Body of pancreas (tissue), 4 donors: ENCODE measurements at places on chromosomes 12 and 14. TPM values are rescaled to one million over a fixed set of nuclear protein-coding genes. Genes with fewer than 3 reads are reported as not detected.

DNA sequence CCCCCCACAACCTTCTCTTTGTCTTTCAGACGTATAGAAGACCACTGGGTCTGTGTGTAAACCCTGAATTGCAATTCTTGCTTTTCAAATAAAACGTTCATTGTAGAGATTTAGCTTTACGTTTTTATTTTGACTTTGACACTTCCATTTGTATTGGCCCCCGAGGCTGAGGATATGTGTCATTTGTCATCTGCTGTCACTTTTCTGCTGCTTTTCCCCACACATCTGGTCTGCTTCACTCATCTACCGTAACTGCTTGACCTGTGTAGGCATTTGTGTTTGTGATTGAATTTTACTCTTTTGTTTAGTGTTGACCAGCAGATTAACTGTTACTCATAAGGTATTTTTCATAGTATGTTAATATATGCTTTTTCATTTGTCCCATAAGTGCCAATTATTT is 157.2 kb upstream of the SYT10 start:
- no peak overlapping the region for H3K4me3 ChIP-seq
- no peak for DNase-seq
- no peak overlapping the region for H3K27ac ChIP-seq
- H3K4me1 ChIP-seq = no peaks in the 10 kb centered on the region
- H3K27me3 ChIP-seq = no peaks in the 10 kb centered on the region

GRCh38 chr12:16166563-16167470 is 110.7 kb downstream of the SLC15A5 start:
- H3K4me1 ChIP-seq = no peaks in the 10 kb centered on the region
- DNase-seq = no peak
- no peak overlapping the region for H3K27ac ChIP-seq
- H3K36me3 ChIP-seq = no peaks in the 10 kb centered on the region
- no peak overlapping the region for H3K4me3 ChIP-seq
- no peaks in the 10 kb centered on the region for H3K27me3 ChIP-seq

- no peaks in the 10 kb centered on the region for H3K27me3 ChIP-seq
- H3K4me3 ChIP-seq = no peak overlapping the region
- H3K36me3 ChIP-seq = no peaks in the 10 kb centered on the region
- no peak for DNase-seq
Measured at GRCh38 chr14:69501423-69501838, 16.9 kb downstream of the PLEKHD1 start.

GRCh38 chr12:795305-795704 is 42.9 kb downstream of the WNK1 start:
- H3K27ac ChIP-seq = no peak overlapping the region
- H3K27me3 ChIP-seq = no peaks in the 10 kb centered on the region
- no peaks in the 10 kb centered on the region for H3K36me3 ChIP-seq
- no peak for DNase-seq
- peaks cover 7% of the 10 kb centered on the region for H3K4me1 ChIP-seq

- H3K36me3 ChIP-seq = no peaks in the 10 kb centered on the region
- no peak overlapping the region for H3K4me3 ChIP-seq
- H3K27me3 ChIP-seq = no peaks in the 10 kb centered on the region
- no peaks in the 10 kb centered on the region for H3K4me1 ChIP-seq
- DNase-seq = no peak
Measured at GRCh38 chr12:11941606-11942337, 129.0 kb upstream of the BCL2L14 start.

DNA sequence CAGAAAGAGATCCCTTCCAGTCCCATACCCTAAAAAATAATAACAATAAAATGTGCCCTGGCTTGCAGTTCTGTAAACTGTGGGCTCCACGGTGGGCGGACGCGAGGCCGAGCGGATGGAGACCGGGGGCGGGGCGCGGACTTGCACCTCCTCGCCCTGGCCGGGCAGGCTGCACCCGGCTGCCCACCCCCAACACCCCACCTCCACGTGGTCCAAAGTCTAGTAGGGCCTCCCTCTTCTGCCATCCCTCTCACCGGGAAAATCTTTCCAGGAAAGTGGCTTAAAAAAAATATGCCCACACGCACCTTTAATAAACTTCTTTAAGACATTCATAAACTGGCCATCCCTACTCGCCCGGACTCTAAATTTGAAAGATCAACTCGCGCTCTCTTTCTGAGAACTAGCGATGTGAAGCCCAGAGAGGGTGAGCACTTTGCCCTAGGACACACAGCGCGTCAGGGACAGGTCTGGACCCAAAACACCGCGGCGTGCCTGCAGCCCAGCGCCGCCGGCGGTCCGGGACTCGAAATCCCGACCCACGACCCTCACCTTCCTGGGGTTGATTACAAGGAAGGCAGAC is 1.9 kb upstream of the BCL11B start:
- H3K4me3 ChIP-seq = no peak overlapping the region
- no peaks in the 10 kb centered on the region for H3K36me3 ChIP-seq
- H3K4me1 ChIP-seq = peaks cover 47% of the 10 kb centered on the region
- H3K27me3 ChIP-seq = no peaks in the 10 kb centered on the region
- DNase-seq = no peak
- no peak overlapping the region for H3K27ac ChIP-seq

- peak; percentile 92 for DNase-seq
- no peaks in the 10 kb centered on the region for H3K27me3 ChIP-seq
- peak within 1 kb of the TSS; percentile 42 for H3K4me3 ChIP-seq
- H3K4me1 ChIP-seq = peaks cover 28% of the 10 kb centered on the region
Measured at GRCh38 chr14:67532998-67533753, at the start of gene PLEKHH1. TSS of gene PLEKHH1 (plus strand) at chr14:67533290. CDS start at chr14:67541868, 8,578 bp downstream.

DNA sequence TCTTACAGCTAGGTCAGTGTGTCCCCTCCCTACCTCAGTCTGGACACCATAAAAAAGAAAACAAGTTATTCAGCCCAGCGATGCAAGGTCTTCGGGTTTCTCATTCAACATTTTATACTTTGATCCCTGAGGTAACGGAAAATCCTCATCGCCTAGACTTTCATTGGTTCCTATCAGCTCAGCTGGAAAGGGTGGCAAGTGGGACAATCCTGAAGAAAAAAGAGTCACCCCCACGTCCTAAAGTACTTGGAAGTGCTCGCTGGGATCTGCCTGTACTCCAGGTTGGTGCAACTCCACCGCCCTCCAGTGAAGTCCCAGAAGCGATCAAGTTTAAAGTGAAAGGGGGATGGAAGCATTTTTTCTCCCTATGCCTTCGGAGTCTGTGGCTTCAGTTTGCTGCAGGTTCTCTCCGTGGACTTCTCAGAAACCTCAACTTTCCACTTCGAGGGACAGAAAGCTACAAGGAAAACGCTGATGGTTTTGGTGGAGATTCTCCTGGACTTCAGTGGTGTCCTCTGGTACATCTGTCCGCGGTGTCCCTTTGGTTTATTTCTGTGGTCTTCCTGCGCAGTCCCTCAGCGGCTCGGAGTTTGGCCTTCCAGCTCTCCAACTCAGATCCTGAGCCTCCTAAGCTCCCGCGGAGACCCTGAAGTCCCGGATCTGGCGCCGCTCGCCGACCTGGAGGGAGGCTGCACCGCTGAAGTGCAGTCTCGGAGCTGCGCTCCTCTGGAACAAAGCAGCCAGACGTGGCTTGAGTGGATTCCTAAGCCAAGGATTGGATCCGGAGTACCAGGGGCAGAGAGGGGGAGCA is 1.8 kb upstream of the LRFN5 start:
- H3K4me3 ChIP-seq = peak overlapping the region; percentile 15
- H3K27me3 ChIP-seq = no peaks in the 10 kb centered on the region
- no peak overlapping the region for H3K27ac ChIP-seq
- no peak for DNase-seq
- peaks cover 42% of the 10 kb centered on the region for H3K4me1 ChIP-seq
- H3K36me3 ChIP-seq = no peaks in the 10 kb centered on the region

- H3K36me3 ChIP-seq = no peaks in the 10 kb centered on the region
- H3K27me3 ChIP-seq = no peaks in the 10 kb centered on the region
- no peak overlapping the region for H3K4me3 ChIP-seq
- no peaks in the 10 kb centered on the region for H3K4me1 ChIP-seq
- H3K27ac ChIP-seq = no peak overlapping the region
- DNase-seq = no peak
Measured at GRCh38 chr12:30898846-30899245, 27.7 kb upstream of the TSPAN11 start.

DNA sequence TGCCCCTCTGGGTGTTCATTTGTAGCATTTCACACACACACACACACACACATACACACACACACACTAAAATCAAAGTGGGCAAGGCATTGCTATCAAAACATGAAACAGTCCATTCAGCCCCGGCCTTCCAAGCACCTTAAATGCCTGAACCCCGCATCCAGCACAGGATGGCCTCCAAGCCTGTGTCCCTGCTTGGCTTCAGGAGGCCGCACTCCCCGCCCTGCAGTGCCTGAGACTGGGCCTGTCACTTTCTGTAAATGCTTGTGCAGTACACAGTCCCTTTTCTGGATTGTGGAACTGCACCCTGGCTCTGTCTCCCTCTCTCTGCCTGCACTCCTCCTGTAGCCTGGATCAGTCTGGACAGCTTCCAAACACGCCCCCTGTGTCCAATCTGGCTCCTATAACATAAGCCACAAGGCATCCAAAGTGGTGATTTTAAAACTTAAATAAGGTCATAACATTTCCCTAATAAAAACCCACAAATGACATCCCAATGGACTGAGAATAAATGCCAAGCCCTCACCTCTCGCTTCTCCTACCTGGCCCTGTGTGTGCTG is 972.2 kb upstream of the TMEM132C start:
- no peak overlapping the region for H3K27ac ChIP-seq
- H3K4me3 ChIP-seq = no peak overlapping the region

DNA sequence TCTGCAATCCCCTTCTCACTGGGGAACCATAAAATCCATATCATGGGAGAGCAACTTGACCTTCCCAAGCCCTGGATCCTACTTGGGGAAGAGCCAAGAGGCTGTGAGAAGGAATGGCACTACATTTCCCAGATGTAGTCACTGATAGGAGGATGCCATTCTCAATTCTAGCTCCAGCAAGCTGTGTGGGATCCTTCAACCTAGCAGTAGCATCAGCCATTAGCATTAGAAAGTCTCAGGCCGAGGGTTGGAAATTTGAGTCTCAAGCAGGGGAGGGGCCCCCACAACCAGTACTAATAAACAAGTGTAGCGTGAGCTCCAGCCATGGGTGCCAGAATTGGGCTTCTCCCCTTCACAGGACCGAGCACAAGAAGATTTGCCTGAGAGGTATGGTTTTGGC is 84.3 kb upstream of the NELL2 start:
- H3K36me3 ChIP-seq = no peaks in the 10 kb centered on the region
- no peak overlapping the region for H3K4me3 ChIP-seq
- no peaks in the 10 kb centered on the region for H3K27me3 ChIP-seq
- DNase-seq = no peak
- no peak overlapping the region for H3K27ac ChIP-seq

DNA sequence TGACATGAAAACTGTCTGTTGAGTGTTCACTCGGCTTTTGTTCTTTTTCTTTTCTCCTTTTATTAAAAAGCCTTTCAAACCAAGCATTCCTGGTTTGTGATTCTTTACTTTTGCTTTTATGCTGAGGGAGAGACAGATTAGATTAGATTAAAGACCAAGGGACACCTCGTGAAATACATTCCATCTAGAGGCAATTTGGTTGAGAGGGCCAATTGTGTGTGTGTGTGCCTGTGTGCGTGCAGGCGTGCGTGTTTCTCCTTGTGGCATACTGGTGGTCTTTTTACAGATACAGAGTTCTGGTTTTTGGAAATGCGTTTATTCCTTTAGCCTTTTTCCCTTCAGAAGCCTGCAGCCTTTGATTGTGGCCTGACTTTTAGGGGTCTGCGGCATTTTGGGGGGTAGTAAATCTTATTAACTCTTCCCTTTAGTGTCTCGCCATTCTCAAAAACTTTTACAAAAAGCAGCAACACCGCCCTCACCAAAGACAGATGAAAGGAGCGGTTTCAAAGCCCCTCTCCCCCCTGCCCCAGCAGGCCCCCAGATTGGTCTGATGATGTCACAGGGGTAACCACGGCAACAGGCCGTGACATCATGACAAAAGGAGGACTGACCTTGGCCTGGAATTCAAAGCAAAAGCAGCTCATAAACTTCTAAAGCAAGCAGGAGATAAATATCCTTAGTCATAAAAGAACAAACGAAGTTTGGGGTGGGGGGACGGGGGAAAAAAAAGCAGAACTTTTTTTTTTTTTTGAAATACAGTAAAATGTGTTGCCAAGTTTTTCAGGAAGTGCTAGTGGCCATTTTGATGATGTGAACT is 84.1 kb upstream of the TBX3 start:
- H3K27ac ChIP-seq = no peak overlapping the region
- no peak for DNase-seq
- H3K27me3 ChIP-seq = no peaks in the 10 kb centered on the region
- no peak overlapping the region for H3K4me3 ChIP-seq
- H3K4me1 ChIP-seq = no peaks in the 10 kb centered on the region

GRCh38 chr14:92475451-92476187 is 38.0 kb upstream of the RIN3 start:
- DNase-seq = peak; percentile 63
- no peaks in the 10 kb centered on the region for H3K4me1 ChIP-seq
- H3K36me3 ChIP-seq = no peaks in the 10 kb centered on the region
- peak overlapping the region; percentile 60 for H3K27ac ChIP-seq
- H3K27me3 ChIP-seq = no peaks in the 10 kb centered on the region

- no peaks in the 10 kb centered on the region for H3K27me3 ChIP-seq
- no peaks in the 10 kb centered on the region for H3K4me1 ChIP-seq
- no peak overlapping the region for H3K27ac ChIP-seq
- DNase-seq = no peak
- no peak overlapping the region for H3K4me3 ChIP-seq
- H3K36me3 ChIP-seq = no peaks in the 10 kb centered on the region
Measured at GRCh38 chr12:54147186-54147585, 41.6 kb downstream of the SMUG1 start.

- no peak overlapping the region for H3K4me3 ChIP-seq
- H3K36me3 ChIP-seq = no peaks in the 10 kb centered on the region
- no peak for DNase-seq
Measured at GRCh38 chr12:42090899-42091298, 53.8 kb downstream of the GXYLT1 start.

- H3K4me1 ChIP-seq = no peaks in the 10 kb centered on the region
- no peak overlapping the region for H3K4me3 ChIP-seq
- H3K27ac ChIP-seq = no peak overlapping the region
- H3K36me3 ChIP-seq = no peaks in the 10 kb centered on the region
- DNase-seq = no peak
Measured at GRCh38 chr12:29738365-29738764, 45.4 kb downstream of the TMTC1 start.

- no peaks in the 10 kb centered on the region for H3K4me1 ChIP-seq
- H3K27me3 ChIP-seq = no peaks in the 10 kb centered on the region
- DNase-seq = no peak
- H3K27ac ChIP-seq = no peak overlapping the region
- no peak overlapping the region for H3K4me3 ChIP-seq
Measured at GRCh38 chr12:41983856-41984255, 160.8 kb downstream of the GXYLT1 start.

GRCh38 chr12:8156416-8156815 is 399 bp upstream of the ZNF705A start:
- no peaks in the 10 kb centered on the region for H3K27me3 ChIP-seq
- no peaks in the 10 kb centered on the region for H3K4me1 ChIP-seq
- DNase-seq = no peak
- no peak overlapping the region for H3K4me3 ChIP-seq

Gene CCDC196
- total RNA-seq = not detected

Gene RASAL1
- total RNA-seq = 0.66 TPM

Gene DLST
- 36.3 TPM for total RNA-seq

Gene RAP1B
- total RNA-seq = 47.5 TPM

Gene CLEC2A
- total RNA-seq = not detected

Gene SLC25A21
- not detected for total RNA-seq

Gene RPGRIP1
- total RNA-seq = not detected

Gene CLEC4D
- not detected for total RNA-seq

Gene ERG28
- 8.8 TPM for total RNA-seq

Gene SOAT2
- not detected for total RNA-seq
